Vagina (tissue), 2 donors: ENCODE measurements at places on chromosomes 3 and 15.

GRCh38 chr3:71874618-71875017, 89.7 kb upstream of the PROK2 start:
- no peak for DNase-seq

DNA sequence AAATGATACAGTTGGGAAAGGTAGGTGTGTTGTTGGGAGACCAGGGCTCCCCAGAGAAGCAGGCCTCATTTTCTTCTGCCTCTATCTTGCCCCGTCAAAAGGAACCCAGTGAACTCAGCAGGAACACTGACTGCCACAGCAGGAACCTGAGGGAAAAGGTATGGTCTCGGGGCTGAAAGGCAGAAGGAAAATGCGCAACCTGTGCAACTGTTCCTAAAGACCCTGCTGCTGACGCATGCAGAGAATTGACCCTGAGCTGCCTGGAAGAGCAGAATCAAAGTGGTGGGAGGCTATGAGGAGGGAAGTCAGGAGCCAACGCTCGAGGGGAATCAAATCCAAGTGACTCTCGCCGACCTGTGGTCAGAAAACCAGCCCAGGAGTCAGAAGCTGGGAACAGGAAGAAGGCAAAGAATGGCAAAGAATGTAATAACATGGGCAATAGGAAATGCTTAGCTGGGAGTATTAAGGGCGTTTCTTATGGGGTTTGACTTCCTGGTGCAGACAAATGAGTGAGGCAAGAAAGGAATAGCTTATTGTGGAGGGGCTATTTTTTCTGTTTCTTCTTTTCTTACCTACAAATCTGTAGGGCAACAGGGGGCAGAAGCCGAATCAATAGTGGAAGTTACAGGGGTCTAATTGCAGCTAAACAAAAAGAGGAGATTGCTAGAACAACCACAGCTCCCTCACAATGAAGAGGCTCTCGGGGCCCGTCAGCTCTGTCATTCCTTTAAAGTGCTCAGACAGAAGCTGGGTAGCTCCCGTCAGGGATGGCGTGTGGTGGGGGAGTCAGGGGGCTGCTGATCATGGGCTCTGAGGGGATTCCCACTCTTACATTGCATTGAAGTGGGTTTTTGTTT, 65.4 kb upstream of the DLG1 start:
- no peak for DNase-seq

- DNase-seq, result no peak
Measured at GRCh38 chr15:68749793-68750192, 70.9 kb downstream of the ANP32A start.

- no peak for DNase-seq
Measured at GRCh38 chr3:146159616-146160320, 1.2 kb downstream of the PLOD2 start.

DNA sequence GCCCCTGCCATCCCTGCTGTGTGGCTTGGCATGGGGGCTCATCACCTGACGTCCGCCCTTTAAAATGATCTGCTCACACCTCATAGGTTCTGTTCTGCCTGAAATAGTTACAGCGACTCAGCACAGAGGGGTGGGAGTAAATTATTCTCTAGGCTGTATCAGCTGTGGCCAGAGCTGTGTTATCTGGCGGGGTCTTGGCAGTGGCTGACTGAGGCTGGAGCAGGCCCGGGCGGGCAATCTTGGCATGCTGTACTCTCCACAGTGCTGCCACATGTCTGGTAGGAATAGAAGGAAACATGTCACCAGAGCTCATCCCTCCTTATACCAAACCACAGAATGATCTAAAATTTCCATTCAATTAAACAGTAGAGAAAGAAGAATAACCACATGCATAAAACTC, 499.9 kb upstream of the LMCD1 start:
- DNase-seq, result no peak

GRCh38 chr3:43077261-43077660, 28.6 kb downstream of the POMGNT2 start:
- DNase-seq, result peak; percentile 46
